ENCODE measurements at places on chromosomes 6 and 20.

GRCh38 chr20:9480066-9480465, 34.3 kb upstream of the LAMP5 start:
- DNase-seq, result no peak

DNA sequence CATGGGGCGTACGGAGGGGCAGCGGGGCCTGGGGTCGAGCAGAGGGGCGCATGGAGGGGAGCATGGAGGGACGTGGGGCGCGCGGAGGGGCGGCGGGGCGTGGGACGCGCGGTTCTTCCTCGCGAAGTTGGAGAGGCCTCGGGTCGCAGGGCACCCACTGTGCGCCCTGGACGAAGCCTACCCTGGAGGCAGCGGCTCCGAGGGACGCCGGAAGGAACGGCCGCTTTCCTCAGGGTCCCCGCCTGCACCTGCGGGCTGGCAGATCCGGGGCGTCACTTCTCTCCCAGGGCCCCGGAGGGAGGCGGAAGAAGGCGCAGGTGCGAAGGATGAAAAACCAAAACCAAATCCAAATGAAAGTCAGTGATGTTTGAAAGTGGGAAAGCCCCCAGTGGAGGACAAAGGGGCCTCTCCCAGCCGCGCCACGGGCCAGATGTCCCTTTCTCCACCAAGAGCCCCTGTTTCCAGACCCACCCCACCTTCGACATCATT, 142.1 kb upstream of the PDE10A start:
- no peak for DNase-seq

GRCh38 chr6:144657691-144658090, 372.6 kb downstream of the UTRN start:
- no peak for DNase-seq

- DNase-seq, result no peak
These were observed 22.9 kb downstream of the C6orf62 start for GRCh38 chr6:24696097-24696496.

DNA sequence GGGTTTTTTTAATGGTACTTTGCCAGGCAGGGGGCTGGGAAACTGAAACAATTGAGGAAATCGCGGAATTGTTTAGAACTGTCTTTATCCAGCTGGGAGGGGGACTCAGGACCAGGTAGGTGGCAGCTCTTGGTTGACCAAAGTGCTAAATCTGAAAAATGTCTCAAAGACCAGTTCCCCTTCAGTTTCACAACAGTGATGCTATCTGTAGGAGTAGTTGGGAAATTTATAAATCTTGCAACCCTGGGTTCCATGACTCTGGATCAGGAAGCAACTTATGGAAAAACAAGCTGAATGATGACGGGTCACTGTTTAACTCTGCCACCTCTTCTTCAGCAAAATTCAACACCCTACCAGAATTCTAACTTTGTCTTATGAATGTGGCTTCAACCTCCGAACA, 99.7 kb downstream of the FAM50B start:
- no peak for DNase-seq

- no peak for DNase-seq
These were observed 490 bp downstream of the MMUT start for GRCh38 chr6:49462599-49462926.

- no peak for DNase-seq
These were observed 257.8 kb downstream of the GMPR start for GRCh38 chr6:16496210-16496609.

- no peak for DNase-seq
These were observed 28.7 kb downstream of the DNAJC5 start for GRCh38 chr20:63923651-63924050.

DNA sequence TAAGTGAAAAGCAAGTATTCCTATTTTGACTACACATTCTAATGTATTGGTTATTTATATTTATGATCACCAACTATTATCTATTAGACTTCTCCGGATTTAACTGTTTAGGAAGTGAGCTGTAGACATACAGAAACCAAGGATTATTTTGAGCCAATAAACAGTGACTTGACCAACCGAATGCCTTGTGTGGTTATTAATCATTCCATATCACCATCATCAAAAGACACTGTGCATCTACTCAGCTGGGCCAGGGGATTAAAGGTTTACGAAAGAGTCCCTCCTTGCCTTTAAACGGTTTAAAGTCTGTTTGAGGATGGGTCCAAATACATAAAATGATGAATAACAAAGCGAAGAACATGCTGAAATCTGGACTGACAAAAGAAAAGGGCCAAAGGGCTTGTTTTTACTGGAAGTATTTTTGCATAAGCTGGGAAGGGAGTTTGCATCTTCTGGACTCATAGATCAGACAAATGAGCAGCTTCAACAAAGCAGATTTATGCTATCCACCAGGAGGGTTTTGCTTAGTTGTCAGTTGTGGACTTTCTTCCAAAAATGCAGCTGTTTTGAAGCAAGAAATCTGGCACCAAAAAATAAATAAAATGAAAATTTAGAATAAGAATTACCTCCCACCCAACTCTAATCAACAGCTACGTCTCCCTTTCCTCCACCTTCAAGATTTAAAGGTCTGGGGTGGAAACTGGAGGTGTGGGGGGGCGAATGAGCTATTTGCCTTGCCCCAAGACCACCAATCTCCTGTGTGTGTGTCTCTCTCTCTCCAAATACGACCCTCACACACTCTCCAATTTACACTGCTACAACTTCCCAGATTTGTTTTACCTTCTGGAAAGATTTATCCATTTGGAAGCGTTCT, 33.6 kb upstream of the ID4 start:
- no peak for DNase-seq

GRCh38 chr6:41900861-41901260, 5.7 kb upstream of the USP49 start:
- no peak for DNase-seq

DNA sequence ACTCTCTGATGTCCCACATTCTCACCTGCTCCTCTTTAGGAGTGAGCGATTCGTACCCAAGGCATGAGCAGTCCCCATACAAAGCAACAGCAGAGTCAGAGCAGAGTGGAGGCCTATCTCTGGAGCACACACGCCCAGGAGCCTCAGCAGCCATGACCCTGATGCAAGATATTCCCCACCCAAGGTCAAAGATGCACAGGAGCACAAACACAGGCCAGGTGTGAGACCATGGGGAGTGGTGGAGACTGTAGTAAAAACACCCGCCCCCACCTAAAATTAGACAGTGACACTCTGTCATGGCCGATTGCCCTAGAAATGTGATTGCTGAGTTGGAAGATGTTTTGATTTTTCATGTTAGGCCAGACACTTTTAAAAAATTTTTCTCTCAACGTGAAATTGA, 21.4 kb downstream of the RRBP1 start:
- no peak for DNase-seq

DNA sequence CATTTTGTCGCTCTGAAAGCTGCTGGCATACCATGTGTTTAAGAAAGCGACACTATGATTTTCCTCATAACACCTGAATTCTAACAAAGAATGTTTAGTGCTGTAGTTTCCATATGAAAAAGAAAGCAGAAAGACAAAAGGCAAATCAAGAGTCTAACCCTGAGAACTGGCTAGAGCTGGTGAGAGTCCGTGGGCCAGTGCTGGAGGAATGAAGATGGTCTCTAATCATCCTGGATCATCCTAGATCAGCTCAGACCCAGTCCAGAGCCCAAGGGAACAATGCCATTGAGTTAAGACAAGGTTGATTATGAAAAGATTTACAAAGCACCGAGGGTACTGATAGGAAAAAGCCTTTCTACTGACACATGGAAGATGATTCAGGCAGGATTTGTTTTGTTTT, 73.0 kb upstream of the MYLIP start:
- DNase-seq, result no peak

Data from activated T-cell treated with anti-CD3 and anti-CD28 coated beads for 1 hour (primary cell).